SW 1271 (cell line): ENCODE measurements at places on chromosomes 16 and 17.
A peak's percentile ranks its signal among the peaks of the same experiment; 100 is the strongest.

GRCh38 chr16:14354561-14355351, 275.3 kb downstream of the PARN start:
- DNase-seq: no peak

GRCh38 chr16:68284847-68285246, 20.5 kb downstream of the SLC7A6 start:
- DNase-seq: no peak

DNA sequence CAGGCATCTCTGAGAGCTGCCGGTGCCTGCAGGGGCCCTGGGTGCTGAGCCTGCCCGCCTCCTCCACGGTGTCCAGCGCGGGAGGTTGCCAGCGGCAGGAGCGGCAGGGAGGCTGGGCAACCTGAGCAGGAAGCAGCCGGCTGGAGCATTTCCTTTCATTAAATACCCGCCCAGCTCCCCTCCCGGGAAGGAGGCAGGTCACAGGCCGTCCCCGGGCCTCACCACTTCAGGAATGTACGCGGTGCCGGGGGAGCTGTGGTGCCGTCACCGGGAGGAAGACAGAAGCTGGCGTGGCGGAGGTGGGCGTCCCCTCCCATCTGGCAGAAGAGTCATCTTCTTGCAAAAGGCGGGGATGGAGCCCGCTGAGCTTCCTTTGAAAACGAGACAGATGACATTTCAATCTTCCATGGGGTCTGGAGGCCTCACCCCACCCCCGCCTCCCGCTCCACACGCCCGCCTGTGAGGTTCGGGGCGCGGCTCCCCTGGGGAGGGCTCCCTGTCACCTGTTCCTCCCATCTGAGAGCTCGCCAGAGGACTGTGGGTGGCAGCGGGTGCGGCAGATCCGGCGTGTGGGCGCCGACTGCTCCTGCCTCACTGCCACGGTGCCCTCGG, 16.0 kb downstream of the SOX8 start:
- DNase-seq: no peak

GRCh38 chr16:53482123-53482522, 20.9 kb downstream of the AKTIP start:
- no peak for DNase-seq

DNA sequence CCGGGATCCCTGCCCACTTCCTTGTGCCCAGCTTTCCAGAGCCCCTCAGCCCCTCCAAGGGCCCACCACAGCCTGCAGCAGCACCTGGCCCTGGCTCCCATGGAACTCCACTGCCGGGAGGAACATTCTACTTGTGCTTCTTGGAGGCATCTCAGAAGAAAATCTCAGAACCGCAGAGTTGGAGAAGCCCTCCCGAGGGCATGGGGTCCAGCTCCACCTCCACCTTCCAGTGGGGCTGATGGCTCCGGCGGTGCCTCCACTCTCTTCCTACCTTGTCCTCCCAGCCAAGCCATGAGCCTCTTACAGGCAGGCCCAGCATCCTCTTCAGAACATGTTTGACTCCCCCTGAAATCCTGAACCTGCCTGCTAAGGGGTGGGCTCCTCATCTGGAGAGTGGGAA, 79.4 kb upstream of the ZNF469 start:
- DNase-seq: no peak

DNA sequence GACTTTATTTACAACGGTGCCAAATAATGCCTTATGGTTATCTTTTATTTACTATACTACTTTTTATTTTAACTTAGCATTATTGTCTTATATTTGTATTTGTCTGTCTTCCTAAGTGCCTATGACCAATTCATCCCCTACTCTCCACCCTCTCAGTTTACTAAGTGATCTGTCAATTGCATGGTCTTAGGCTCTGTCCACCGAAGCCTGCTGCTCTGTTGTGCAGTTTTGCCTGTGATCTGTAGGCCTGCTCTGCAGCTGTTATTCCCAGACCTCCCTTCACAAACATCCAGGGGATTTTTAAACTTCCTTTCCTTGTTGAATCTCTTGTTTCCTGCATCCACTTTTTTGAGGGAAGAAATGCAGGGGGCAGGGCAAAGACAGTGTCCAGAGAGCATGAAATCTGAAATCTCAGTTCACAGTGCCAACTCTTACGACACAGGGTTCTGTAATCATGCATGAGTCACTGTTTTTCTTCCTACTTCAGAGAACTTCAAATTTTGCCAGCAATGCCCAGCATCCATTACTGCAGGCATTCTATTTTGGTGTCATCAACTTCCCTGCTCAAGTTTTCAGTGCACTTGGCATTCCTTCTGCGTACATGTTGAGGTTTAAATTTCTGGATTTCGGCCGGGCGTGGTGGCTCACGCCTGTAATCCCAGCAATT, 11.4 kb downstream of the SLFN5 start:
- DNase-seq: peak; percentile 27

GRCh38 chr16:9308356-9308801, 216.9 kb downstream of the HAPSTR1 start:
- DNase-seq: no peak

GRCh38 chr16:53664724-53665345, 38.8 kb downstream of the RPGRIP1L start:
- DNase-seq: no peak

GRCh38 chr16:4285167-4285566, 12.3 kb upstream of the TFAP4 start:
- DNase-seq: no peak

DNA sequence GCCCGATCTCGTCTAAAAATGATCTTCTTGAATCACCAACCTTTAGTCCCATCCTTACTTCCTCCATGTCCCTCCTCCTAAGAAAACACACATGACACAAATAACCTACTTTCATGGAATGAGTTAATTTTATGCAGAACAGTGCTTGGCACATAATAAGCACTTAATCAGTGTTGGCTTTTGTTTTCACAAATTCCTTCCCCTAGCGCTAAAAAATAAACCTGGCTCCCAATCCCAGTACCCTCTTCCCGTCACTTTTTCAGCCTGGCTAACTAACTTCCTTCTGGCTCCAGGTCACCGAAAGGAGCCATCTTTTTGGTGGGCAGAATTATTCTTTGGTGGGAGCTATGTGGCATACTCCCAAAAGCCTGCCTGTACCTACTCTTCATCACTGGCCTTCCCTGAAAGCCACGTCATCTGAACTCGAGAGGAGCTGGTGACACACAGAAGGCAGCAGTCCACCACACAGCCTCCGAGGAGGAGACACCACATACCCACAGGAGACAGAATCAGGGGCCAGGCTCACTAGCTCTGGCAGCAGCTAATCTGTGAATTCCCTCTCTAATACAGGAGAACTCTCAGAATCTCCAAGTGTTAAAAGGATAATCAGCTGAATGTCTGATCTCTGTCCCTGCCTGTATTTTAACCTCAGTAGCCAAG, 114.5 kb downstream of the SMG6 start:
- DNase-seq: no peak

GRCh38 chr17:37725021-37725595, 19.8 kb downstream of the HNF1B start:
- no peak for DNase-seq

- DNase-seq: no peak
Observed at GRCh38 chr17:82970818-82971590, 108.4 kb upstream of the METRNL start.

GRCh38 chr16:86834451-86835035, 256.2 kb downstream of the FOXL1 start:
- no peak for DNase-seq

- no peak for DNase-seq
Observed at GRCh38 chr17:60094754-60095153, 16.0 kb upstream of the HEATR6 start.

GRCh38 chr17:1271030-1271423, 783 bp downstream of the BHLHA9 start:
- no peak for DNase-seq

GRCh38 chr17:7295230-7296180, 1.1 kb upstream of the YBX2 start:
- DNase-seq: no peak

GRCh38 chr16:57825298-57826044, 23.2 kb upstream of the KIFC3 start:
- DNase-seq: no peak
